ENCODE measurements at places on chromosomes 2 and 18.

GRCh38 chr2:12326449-12327190 lies 390.1 kb upstream of the TRIB2 start:
- DNase-seq = no peak

DNA sequence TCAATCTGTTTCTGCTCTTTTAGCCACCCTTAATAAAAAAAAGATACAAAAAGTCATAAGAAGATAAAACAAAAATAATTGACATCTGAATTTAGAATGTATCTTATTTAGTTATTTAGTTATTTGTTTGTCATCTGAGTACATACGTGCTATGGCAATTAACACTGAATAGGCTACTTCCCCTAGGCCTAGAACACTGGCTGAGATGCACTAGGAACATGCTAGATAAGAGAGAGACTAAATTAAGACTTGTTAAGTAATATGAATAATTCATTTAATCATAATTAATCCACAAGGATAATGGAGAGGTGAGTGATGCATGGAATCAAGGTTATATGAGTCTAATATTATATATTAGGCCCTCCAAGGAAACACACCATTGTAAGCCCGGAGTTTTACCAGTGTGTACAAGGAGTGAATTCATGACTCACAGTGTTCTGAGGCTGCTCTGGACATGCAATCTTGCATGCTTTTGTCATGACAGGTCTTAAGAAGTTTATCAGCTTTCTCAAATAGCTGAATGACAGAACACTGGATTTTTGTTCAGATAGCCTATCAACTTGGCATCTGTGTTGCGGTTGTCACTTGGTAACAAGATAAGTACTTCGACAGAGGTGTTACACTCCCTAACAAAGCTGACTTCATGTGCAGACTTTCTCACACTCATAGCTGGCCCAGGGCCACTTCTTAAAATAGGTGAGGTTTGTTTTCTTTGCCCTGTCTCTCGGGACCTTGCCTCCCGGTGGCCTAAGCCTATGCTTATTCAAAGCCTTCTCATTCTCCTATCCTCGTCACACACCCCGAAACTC lies 5.0 kb upstream of the SERPINB2 start:
- DNase-seq = no peak

- no peak for DNase-seq
These were observed 277.9 kb upstream of the THSD7B start for GRCh38 chr2:136487421-136487820.

DNA sequence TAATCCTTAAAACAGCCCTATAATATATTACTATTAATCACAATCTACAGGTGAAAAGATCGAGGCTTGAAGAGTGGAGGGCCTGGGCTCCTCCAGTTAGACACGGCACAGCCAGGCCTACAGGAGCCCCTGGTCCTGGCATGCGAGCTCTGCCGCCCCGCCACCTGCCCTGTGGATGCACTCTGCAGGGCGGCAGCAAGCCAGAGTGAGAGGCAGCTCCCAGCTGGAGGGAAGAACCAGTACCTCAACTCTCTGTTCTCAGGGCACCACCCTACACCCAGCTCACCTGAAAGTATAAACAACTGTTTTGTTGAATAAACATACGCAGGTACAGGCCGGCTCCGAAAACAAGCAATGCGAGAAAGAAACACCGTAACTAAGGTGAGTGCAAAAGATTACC lies 34.6 kb downstream of the EIPR1 start:
- no peak for DNase-seq

- no peak for DNase-seq
These were observed 22.2 kb downstream of the EFR3B start for GRCh38 chr2:25063876-25064660.

DNA sequence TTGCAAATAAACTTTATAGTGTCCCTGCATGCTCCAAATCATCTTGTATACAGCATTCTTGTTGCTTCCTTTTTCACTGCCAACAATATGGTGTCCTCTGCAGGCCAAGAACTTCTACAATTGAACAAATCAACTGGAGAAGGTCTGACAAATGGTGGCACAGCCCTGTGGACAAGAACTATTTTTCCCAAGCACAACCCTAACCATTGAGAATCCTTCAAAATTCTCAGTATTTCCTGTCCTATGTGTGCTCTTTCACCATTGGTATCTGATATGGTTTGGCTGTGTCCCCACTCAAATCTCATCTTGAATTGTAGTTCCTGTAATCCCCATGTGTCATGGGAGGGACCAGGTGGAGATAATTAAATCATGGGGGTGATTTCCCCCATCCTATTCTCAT lies 865.1 kb upstream of the ACVR2A start:
- no peak for DNase-seq

GRCh38 chr2:175709248-175709647 lies 292.8 kb downstream of the LNPK start:
- no peak for DNase-seq
